ENCODE measurements at places on chromosomes 7 and 10. TPM values are rescaled to one million over a fixed set of nuclear protein-coding genes. Genes with fewer than 3 reads are reported as not detected.
A peak's percentile ranks its signal among the peaks of the same experiment; 100 is the strongest.

Gene BTBD16
- total RNA-seq: not detected

Gene PHYH
- 11.2 TPM for total RNA-seq

Gene OR2A7
- 3.2 TPM for total RNA-seq

Gene SUN3
- total RNA-seq: not detected

Gene MYH16
- not detected for total RNA-seq

Gene PRPS1L1
- total RNA-seq: not detected

Gene FAM237B
- not detected for total RNA-seq

Gene FFAR4
- not detected for total RNA-seq

Gene LLCFC1
- not detected for total RNA-seq

Gene ZFAND2A
- 34.6 TPM for total RNA-seq

Gene CYP2C8
- total RNA-seq: not detected

Gene TRPV6
- total RNA-seq: not detected

Gene GPR15LG
- total RNA-seq: not detected

DNA sequence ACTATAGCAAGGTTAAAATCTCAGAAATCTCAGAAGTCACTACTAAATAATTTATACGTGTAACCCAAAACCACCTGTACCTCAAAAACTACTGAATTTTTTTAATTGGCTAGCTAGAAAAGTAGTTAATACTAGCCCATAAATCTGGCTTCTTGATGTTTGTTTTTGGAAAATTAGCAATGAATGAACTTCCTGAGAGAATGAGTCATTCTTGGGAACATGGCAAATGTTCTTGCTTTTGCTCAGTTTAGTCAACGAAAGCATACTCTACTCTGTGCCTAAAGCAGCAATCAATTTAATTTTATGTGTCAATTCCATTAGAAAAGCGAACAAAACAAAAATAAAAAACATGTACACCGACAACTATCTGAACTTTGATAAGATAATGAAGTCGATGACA, 69.2 kb downstream of the SEMA3E start:
- DNase-seq: no peak

GRCh38 chr10:23319835-23320234, 24.8 kb downstream of the C10orf67 start:
- DNase-seq: no peak

- DNase-seq: no peak
These were observed 12.5 kb downstream of the WDR37 start for GRCh38 chr10:1068380-1069361.

DNA sequence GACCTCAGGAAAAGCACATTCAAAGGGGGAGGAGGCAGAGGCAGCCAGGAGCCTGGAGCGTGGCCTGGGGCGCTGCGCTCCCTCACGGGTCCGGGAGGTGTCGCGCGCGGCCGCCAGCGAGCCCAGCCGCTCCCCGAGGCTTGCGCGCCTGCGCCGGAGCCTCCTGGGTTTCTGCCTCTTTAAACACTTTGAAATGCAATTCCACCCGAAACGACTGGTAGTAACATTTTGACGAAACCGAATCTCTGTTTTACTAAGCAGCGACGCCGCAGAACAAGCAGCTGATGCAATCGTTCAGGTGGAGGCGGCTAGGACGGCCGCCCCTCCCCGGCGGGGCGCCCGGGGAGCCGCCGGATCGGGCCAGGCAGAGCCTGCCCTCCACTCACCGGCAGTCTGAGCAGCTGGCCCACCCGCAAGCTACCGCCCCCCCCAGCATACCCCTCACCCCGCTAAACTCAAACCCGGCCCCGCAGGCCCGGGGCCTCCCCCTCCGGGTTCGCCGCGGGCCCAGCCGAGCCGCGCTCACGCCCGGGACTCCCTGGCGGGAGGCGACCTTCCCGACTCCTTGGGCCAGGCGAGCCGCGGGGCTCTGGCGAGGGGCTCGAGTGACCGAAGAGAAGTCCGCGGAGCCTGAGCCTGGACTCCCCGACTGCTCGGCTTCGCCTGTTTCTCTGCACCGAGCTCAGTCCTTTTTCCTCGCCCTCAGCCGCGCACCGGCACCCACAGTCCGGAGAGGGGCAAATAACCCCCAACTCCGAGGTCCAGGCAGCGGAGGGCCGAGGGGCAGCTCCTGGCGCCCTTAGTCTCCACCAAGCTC, 3.2 kb downstream of the MKX start:
- DNase-seq: peak; percentile 85

GRCh38 chr10:17453373-17454091, 863 bp downstream of the ST8SIA6 start:
- DNase-seq: peak; percentile 42

DNA sequence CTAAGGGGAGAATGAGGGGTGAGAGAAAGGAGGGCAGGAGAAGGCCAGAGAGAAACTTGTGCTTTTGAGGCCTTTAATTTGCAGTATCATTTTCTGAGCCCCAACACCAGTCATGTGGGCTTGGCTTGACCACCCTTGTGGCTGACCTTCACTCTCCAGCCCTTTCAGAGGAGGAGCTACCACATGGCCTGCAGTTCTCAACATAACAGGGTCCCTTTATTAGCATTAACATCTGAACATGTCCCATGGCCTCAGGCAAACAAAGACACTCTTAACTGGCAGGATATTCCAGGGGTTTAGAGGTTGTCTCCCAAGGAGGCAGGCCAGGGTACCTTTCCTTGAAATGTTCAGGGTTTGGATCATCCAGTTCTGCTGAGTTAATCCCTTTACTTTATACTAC, 6.7 kb downstream of the ZNF713 start:
- no peak for DNase-seq

- DNase-seq: no peak
These were observed 139.9 kb downstream of the SKIDA1 start for GRCh38 chr10:21385536-21385935.

DNA sequence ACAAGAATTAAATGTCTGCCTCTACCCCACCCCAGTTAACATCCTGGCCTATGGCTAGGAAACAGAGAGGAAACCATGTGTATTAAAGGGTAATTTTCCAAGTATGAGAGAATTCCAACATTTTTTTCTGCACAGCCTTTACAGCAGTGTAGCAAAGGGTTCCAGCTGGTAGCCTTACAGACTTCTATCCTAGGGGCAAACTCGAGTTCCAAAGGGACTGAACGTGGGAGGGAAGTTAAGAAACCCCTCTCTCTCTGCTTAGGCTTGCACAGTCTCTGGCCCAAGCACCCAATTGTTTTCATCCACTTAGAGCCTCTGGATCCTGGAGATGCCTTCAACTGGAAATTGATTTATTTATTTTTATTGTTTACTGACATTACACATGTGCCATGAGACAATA, 60.3 kb downstream of the SLC16A12 start:
- no peak for DNase-seq

GRCh38 chr7:129255800-129256199, 31.0 kb downstream of the AHCYL2 start:
- no peak for DNase-seq

DNA sequence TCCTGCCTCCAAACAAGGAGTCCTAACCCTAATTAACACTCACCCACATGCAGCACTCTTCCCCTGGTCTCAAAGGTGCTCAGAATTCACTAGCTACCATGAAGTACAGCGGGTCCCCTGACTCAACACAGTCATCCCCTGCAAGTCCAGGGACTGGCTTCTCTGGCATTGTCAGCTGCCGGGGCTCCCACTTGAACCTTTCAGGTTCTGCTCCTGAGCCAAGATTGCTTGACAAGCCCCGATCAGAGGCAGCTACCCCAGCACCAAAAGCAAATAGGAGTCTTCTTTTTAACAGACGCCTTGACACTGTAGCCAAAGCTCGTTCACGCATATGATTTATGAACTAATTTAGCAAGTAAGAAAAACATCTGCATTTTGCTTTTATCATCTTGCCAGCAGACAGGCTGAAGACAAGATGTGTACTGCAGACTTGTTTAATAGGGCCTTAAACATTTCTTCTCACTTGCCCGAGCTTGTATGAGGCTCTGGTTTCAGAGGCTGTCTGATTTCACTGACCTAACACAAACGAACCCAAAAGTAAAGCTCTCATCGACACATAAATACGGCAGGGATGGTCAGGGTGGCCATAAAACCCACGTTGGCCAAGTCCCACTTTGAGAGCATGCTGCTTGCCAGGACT, 67.6 kb upstream of the ADAM12 start:
- DNase-seq: no peak

- no peak for DNase-seq
These were observed 116.6 kb downstream of the BUB3 start for GRCh38 chr10:123270806-123271205.

- no peak for DNase-seq
These were observed 16.0 kb downstream of the BMPER start for GRCh38 chr7:33921216-33921938.

GRCh38 chr10:37871568-37872251, 14.3 kb upstream of the ZNF248 start:
- no peak for DNase-seq

GRCh38 chr10:33164060-33164709, 170.3 kb downstream of the NRP1 start:
- DNase-seq: no peak

DNA sequence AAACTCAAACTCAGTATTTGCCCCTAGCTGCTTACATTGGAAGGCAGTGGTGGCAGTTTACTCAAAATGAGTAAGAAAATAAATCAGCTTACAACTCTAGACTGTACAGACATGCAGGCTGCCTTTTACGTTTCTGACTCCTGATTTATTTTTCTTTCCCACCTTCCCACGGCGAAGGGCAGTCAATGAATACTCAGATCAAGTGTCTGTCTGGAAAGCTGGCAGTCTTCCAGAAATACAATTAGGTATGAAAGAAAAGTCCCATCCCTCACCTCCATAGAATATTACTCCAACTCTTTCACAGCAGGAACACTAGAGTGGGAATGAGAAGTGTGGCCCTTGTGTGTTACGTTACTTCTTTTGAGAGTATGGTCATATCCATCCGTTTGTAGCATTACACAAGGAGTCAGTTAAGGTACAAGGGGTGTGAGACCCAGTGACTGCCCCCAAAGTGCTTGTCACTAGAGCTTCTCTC, 1.3 kb upstream of the PAPSS2 start:
- DNase-seq: no peak

GRCh38 chr10:1395025-1395480, 338.9 kb downstream of the WDR37 start:
- no peak for DNase-seq

GRCh38 chr7:101870361-101871062, 53.1 kb downstream of the CUX1 start:
- no peak for DNase-seq

- DNase-seq: peak; percentile 41
These were observed 130.0 kb downstream of the ICA1 start for GRCh38 chr7:8131694-8132605.

- no peak for DNase-seq
These were observed 115.9 kb downstream of the DLG5 start for GRCh38 chr10:77810446-77811335.

- DNase-seq: no peak
These were observed 178.0 kb downstream of the SRPK2 start for GRCh38 chr7:105210721-105211205.

GRCh38 chr10:74079936-74080590, 70.6 kb downstream of the AP3M1 start:
- no peak for DNase-seq

GRCh38 chr7:87784424-87784823, 91.7 kb downstream of the SLC25A40 start:
- DNase-seq: no peak

DNA sequence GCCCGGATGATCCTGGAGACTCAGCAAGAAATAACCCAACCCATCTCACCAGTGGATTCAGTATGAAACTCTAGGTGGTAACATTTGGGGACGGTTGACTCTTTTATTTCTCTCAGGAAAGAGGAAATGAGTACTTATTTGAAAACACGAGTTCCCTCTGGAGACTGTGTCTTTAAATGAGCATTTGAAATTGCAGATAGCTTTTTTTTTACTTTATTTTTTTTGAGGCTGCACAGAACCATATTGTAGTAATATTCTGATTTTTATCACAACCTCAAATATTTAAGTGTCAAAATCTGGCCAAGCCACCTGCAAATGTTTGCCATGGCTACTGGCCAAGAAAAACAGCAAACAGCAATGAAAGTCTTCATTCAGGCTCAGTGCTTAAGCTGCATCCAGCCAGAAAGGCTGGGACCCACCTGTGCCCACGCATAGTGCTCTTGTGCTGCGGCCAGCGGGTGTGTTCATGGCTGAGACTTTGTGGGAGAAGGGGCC, 160.8 kb downstream of the CREB5 start:
- DNase-seq: no peak

DNA sequence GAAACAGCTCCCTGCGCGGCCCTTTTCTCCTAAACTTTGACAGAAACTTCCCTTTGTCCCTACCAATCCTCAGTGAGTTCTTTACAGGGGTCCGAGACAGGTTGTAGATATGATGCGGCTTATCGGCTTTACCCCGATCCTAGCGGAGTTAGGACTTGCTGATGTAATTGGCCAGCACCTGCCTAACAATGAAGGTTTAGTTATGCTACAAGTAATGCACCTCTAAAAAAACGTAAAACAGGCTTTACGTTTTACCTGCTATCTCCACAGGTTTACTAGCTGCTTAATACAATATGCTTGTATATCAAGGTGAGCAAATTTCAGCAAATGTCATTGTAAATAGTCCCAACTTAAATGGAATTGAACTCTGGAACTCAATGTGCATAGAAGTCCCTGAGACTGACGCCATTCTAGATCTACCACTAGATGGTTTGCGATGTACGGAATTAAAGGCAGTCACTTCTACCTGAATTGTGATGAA, 697 bp upstream of the SNX13 start:
- no peak for DNase-seq

- DNase-seq: no peak
These were observed 2.7 kb downstream of the SND1 start for GRCh38 chr7:127654404-127655394.

DNA sequence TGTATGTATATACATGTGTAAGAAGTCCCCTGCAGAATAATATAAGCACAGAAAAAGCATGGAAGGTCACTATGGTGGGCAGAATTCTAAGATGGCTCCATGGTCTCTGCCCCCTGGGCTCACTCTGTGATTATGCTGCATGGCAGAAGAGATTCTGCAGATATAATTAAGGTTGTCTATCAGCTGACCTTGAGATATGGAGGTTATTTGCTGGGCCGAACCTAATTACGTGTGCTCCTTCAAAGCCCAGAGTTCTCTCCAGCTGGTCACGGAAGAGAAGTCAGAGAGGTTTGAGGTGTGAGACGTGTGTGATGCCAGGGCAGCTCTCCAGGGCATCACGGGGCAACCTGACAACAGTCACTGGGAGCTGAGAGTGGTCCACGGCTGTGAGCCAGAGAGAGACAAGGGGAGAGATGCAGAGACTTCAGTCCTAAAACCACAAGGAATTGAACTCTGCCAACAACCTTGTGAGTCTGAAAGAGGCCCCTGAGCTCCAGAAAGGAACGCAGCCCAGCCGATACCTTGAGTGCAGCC, 11.5 kb downstream of the PAPOLB start:
- DNase-seq: no peak

- no peak for DNase-seq
These were observed 45.8 kb downstream of the ZNF800 start for GRCh38 chr7:127346575-127347256.

GRCh38 chr10:88082806-88083596, 219.6 kb downstream of the PTEN start:
- DNase-seq: no peak
